Liver (tissue), 10 donors: ENCODE measurements at places on chromosomes 12 and 14.

- DNase-seq, result no peak
Observed at GRCh38 chr14:105083926-105084685, 18.9 kb upstream of the GPR132 start.

DNA sequence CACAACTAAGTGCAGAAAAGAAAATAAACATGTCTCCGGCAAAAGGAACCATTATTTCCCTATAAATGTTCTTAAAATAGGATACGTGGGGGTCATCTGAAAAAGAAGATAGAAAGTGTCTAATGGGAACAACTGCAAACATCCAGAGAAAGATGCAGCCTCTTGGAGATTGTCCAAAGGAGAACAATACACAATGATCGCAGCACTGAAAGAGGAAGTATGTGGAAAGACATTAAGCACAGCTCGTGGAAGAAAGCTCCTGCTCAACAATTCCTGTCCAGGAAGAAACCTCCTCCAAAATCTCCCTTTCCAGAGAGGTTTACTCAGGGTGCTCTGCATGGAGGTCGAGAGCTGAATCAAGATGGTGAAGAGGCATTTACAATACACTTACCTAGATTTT, 2.5 kb upstream of the LALBA start:
- no peak for DNase-seq

DNA sequence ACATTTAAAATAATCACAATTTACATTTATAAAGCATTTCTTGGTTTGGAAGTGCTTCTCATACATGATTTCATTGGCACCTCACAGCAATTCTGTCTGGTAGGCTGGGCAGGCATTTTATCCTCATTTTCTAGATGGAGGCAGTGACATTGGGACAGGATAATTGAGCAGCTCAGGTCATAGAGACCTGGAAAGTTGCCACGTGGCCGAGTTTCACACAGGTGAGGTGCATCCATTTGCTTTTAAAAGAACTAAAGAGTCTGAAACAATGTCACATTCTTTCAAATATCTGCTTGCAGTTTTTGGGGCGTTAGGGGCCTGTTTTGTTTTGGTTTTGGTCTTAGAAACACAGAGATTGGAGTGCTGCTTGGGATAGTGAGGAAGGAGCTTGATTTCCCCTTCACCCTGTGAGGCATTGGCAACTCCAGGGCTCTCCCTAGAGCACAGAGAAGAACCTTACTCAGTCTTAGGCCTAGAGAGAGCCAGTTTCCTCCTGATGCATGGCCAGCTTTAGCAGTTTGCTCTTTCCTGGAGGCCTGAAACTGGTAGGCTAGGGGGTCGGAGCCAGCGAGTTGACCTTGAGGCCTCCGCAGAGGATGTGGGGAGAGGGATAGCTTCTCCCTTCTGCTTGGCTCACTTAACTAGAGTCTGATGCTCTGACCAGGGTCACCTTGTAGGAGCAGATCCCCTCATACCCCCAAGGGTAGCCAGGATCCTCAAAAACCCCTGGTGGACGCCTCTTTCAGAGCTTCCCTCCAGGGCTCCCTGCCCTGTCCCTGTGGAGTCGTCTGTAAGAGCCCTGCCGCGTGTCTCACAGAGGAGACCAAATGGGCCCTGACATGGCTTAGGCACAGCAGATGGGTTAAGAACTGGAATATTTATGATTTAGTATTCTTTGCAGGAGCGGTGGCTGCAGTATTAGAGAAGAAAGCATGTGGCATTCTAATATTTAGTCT, 34.9 kb upstream of the JDP2 start:
- DNase-seq, result no peak

- no peak for DNase-seq
Observed at GRCh38 chr12:104055686-104056388, 5.8 kb upstream of the GLT8D2 start.

GRCh38 chr14:92874962-92875661, 47.8 kb upstream of the CHGA start:
- no peak for DNase-seq

DNA sequence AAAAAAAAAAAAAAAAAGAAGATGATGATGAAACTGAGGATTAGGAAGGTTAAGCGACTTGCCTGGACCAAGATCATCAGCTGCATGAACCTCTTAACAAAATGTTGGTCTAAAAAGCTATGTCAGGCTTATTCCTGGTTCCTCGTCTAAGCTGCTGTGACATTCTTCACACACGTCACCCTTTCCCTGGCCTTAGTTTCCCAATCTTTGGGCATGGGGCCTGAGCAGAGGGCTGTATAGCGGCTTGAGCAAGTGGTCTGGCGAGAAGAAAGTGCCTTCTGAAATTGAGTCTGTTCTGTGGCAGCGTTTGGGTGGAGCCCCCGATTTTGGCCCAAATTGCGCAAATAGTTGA, 58.7 kb upstream of the CCND2 start:
- DNase-seq, result peak; percentile 29

DNA sequence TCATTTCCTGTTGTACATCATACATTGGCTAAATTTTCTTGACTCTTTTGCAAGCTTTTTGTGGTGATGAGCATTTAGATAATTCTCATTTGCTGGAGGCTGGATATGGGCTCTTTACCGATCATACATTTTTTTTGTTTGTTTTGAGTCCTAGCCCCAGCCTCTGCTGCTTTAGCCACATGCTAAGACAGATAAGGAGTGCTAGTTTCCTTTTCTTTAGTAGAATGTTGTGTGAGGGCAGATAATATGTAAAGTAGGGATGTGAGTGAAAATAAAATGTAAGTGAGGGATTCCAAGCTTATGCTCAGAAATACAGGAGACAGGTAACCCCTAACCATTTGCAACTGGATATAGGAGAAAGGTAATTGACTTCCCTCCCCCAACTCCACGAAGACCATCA, 405.7 kb downstream of the TRHDE start:
- DNase-seq, result no peak

- no peak for DNase-seq
Observed at GRCh38 chr14:86683561-86683960, 1153.6 kb downstream of the FLRT2 start.

- DNase-seq, result no peak
Observed at GRCh38 chr12:6405963-6406362, 22.0 kb downstream of the LTBR start.

- no peak for DNase-seq
Observed at GRCh38 chr12:29709054-29709453, 74.7 kb downstream of the TMTC1 start.

DNA sequence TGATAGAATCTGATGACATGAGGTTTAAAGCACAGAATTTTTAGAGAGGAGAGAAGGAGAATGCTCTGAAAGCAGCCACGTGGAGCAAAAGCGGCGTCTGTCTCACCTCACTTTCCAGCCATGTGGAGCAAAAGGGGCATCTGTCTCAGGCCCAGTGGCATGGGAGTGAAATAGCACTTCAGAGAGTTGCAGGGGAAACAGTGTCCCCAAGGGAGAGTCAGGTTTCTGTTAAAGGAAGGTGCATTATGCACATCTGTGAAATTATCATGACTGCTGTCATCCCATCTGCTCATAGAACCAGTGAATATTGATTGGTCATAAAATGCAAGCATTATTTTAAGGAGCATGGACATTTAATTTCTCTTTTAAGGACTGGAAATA, 124.0 kb downstream of the BICD1 start:
- DNase-seq, result no peak

GRCh38 chr12:86170051-86170450, 86.1 kb downstream of the MGAT4C start:
- no peak for DNase-seq

DNA sequence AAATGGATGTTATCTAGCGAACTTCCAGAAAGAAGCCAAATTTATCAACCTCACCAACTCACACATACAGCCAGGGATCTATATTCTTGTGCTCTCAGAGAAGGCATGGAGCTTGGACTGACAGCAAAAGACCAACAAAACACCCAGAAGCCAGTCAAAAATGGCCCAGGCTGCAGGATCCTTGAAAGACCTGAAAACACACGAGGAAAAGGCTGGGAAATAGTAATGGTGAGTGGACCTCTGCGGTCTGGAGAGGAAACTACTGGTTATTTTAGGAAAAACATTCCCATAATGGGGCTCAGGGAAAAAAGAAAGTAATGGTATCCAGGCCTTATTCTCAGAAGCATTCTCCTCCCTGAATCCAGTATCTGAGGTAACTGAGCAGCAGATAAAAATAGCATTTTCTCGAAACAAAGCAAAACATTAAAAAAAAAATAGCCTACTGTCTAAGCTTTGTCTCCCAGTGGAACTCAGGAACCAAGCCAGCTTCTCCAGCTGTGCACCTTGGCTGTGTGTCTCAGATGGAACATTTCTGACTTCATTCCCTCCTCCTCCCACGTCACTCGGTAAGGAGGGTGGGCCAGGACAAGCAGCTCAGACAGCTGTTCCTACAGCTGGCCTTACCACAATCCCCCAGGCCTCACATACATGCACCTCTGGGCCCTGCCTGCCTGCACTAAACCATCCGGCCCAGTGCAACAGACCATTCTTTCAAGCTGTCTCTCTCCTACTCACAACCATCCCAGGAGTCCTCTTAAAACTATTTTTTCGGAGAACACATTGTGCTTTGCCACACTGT, 249.9 kb downstream of the DAD1 start:
- no peak for DNase-seq

- DNase-seq, result no peak
Observed at GRCh38 chr12:89373763-89374572, 21.7 kb upstream of the DUSP6 start.

- DNase-seq, result no peak
Observed at GRCh38 chr12:13697973-13698372, 283.4 kb downstream of the GRIN2B start.

DNA sequence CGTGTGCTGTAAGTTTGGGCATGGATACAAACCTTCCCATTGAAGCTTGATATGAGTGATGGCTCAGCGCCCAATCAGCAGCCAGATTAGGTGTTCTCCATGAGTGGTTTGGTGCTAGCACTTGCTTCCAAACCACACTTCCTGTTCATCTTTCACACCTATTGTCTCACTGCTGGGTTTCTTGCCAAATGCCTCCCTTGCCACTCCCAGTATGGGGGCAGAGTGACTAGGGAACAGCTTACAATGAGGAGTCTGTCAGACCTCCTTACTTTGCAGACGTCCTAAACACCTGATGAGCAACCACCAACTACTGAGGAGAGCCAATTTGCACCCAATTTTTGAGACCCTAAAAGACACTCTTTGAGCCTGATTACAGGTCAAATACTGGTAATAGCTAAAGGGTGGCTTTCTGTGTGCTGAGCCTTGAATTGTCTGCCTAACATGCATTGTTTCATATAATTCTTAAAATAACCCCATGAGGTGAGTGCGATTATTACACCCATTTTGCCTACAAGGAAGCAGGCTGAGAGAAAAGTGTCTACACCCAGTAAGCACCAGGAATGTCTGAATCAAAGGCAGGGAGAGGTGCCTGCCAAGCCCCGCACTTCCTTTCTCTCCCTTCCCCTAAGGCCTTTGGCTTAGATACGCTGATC, 48.4 kb upstream of the FOS start:
- no peak for DNase-seq

GRCh38 chr14:75091251-75091650, 21.8 kb downstream of the ZC2HC1C start:
- DNase-seq, result no peak

GRCh38 chr12:28237423-28237822, 47.2 kb downstream of the CCDC91 start:
- no peak for DNase-seq

DNA sequence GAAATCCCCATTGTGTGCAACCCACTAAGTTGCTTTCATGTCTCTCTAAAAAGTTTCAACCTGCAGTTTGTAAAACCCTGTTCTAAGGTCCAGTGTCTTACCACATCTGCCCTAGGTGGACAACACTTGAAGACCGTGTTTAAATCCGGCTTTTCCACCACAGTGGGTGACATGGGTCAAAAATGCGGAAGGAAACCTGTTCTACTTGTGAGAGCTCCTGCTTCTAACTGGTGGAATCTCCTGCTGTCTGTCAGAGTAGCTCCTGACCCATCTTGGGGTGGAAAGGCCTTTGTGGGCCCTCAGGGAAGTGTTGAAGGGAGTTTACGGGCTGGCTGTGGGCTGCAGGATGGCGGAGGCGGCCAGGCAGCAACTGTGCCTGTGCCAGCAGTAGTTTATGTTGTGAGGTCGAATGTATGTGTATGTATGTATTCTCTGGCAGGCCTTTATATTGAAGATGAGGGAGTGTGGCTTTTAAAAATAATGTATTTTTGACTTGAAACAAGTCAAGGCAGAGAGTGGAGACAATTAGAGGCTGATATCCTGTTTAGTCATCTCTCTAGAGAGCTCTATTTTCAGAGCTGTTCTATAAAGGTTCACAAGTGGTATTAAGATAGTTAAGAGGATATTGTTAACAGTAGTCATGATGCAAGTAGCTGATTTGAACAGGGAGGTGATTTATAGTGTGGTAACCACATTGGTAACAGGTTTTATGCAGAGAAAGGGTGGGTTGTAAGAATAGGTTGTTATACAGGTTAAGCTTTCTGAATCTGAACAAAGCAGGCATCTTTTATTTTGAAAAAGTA, 67.0 kb downstream of the PRKCH start:
- no peak for DNase-seq

DNA sequence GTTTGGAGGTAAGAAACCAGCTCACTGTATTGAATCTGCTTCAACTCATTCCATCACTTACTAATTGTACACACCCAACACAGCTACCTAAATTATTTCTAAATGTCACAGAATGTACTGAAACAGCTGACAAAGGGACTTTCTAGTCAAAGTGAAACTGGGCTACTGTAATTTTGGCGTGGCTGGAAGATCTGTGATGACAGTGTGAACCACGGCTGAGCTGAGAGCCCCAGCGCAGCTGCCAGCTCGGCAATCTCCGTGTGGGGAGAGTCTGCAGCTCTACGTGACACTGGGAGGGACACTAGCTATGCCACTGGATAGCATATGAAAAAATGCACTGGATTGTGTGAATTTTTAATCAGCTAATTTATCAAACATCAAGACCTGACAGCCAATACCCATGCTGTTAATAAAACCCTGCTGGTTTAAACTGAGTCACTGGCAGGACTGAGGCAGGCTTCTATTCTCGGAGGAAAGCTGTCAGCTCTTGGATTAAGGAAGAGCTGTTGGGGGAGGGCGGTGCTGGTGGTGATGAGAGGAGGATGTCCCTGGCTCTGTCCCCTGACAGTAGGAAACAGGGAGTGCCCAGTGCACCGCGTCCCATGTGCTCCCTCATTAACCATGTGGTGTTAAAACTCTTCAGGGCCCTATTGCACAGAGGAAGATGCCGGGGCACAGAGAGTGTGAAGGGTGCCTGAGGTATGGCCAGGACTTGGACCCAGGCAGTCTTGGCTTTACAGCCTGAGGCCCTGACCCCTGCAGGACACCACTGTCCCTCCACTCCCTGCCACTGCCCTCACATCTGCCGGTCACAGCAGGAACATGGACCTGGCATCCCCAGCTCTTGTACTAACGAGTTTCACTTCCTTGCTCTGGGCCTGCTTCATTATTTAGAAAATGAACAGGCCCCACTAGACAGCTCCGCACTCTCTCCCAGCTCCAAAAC, 13.3 kb downstream of the SLC15A4 start:
- no peak for DNase-seq

- no peak for DNase-seq
Observed at GRCh38 chr14:30333934-30334333, 225.0 kb upstream of the G2E3 start.

DNA sequence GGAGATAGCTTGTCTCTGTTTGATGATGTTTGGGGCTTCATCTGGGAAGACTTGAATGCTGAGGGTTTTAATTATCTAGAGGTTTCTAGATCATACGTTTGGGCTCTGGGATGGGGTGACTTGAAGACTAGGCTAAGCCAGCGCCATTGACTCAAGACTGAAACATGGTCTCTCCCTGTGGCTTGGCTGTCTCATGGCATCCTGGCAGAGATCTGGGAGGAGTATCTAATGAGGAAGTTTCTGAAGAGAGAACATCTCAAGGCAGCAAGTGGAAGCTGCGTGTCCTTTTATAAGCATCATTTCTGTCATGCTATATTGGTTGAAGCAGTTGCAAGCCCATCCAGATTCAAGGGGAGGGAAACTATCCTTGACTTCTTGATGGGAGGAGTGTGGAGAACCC, 104.8 kb downstream of the UNC79 start:
- no peak for DNase-seq
